ENCODE measurements at places on chromosomes 11 and 22. TPM values are rescaled to one million over a fixed set of nuclear protein-coding genes. Genes with fewer than 3 reads are reported as not detected.
A peak's percentile ranks its signal among the peaks of the same experiment; 100 is the strongest.

The MPZL2 gene
- 8.7 TPM for polyA plus RNA-seq

The RTN4R gene
- 1.5 TPM for polyA plus RNA-seq

GRCh38 chr22:30262917-30263741 is 3.5 kb downstream of the OSM start:
- peak; percentile 71 for DNase-seq

DNA sequence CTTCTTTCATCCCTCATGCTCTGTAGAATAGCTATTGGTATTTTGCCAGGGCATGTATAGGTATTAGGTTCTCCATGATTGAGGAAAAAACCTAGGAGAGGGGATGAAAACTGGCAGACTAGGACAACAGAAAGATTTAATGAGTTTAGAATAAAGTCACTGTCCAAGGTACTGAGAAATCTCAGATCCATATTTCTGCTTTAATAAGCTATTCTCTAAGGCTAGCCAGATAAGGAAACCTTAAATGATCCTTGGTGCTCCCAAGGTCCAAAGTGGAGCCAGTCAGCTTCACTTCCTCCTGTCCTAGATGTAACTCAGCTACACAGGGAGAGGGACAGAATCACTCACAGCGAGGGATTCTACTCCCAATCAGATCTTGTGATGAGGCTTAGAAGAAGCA is 13.7 kb upstream of the CSNK2A3 start:
- DNase-seq: no peak

Measured in heart right ventricle (tissue), 16 donors.